Mucosa of gallbladder (tissue), 1 donor: ENCODE measurements at places on chromosomes 6 and 20. TPM values are rescaled to one million over a fixed set of nuclear protein-coding genes. Genes with fewer than 3 reads are reported as not detected.

MCHR2 gene
- not detected for total RNA-seq

GPR6 gene
- total RNA-seq, result not detected

HLA-DRA gene
- total RNA-seq, result 375 TPM

ZNF184 gene
- total RNA-seq, result 6.4 TPM

VSX1 gene
- not detected for total RNA-seq

C20orf141 gene
- not detected for total RNA-seq

KIF25 gene
- 0.43 TPM for total RNA-seq

ADGB gene
- not detected for total RNA-seq
